ENCODE measurements at places on chromosomes 6 and 20.

- no peak for DNase-seq
These were observed 2.3 kb downstream of the NR2E1 start for GRCh38 chr6:108168090-108168463.

DNA sequence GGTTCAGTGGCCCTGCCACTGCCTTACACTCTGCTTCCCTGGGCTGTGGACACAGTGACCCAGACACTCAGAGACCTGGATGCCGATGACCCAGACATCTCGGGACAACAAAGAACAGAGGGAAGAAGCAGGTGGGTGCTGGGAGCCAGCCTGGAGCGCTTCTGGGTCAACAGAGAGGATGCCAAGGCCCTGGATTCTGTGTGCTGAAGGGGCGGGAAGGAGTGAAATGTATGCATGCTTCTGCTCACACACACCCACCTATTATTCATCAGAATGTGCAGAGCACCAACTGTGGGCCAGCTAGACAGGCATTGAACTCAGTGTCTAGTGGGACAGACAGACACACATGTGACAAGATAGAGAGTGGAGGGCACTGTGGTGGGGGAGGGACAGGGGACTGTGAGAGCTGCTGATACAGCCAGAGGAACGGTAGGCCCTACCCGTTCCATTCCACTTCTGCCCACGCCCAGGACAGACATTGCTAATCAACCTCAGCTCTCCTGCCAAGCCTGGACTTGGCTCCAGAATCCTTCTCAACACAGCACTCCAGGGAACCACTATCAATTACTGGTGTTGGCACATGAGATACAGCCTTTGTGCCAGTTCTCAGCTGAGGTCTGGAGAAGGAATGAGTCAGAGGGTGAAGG is 20.2 kb downstream of the KCNK15 start:
- DNase-seq = no peak

GRCh38 chr6:124371974-124372475 is 568.4 kb downstream of the NKAIN2 start:
- no peak for DNase-seq

GRCh38 chr6:163543321-163543720 is 128.8 kb downstream of the QKI start:
- DNase-seq = no peak

DNA sequence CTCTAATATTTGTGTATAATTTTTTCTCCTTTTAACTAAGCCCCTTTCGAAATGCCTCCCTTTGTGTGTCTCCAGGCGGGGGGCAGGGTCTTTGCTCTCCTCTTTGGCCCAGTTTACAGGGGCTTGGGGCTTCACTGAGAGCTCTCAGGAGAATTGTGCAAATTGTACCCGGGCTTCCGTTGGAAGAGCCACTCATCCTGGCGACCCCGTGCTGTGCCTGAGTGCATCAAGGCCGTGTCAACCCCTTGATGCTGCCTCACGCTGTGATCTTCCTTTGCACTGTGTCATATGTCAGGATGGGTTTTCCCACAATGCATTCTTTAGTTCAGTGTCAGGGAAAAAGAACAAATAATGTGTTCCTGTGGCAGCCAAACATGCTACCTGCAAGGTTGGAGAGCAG is 118.0 kb upstream of the POU3F2 start:
- DNase-seq = no peak

GRCh38 chr6:125019918-125020317 is 57.7 kb downstream of the RNF217 start:
- DNase-seq = no peak

GRCh38 chr20:57811374-57812020 is 101.7 kb upstream of the PMEPA1 start:
- DNase-seq = no peak

GRCh38 chr20:44856442-44856841 is 29.1 kb upstream of the YWHAB start:
- DNase-seq = no peak

DNA sequence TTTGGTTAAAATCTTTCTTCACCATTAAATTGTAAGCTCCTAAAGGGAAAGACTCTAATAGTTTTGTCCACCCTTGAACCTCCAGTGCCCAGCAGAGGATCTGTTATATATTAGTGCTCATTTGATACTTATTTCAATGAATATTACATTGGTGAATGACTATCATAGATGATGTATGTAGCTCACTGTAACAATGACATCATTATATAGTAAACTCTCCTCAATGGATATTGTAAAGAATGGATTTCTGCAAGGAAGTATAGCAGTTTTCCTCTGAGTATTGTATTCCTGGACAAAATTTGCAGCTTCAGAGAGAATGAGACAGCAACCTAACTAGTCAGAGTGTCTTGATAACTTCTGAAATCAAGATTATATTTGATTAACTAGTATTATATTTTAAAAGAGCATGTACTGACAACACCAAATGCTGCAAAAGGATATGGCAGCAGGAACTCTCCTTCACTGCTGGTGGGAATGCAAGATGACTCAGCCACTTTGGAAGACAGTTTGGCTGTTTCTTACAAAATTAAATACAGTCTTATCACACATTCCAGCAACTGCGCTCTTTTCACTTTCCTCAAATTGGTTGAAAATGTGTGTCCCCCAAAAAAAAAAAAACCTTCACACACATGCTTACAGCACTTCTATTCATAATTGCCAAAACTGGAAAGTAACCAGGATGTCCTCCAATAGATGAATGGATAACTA is 189.8 kb upstream of the OPRM1 start:
- peak; percentile 6 for DNase-seq

DNA sequence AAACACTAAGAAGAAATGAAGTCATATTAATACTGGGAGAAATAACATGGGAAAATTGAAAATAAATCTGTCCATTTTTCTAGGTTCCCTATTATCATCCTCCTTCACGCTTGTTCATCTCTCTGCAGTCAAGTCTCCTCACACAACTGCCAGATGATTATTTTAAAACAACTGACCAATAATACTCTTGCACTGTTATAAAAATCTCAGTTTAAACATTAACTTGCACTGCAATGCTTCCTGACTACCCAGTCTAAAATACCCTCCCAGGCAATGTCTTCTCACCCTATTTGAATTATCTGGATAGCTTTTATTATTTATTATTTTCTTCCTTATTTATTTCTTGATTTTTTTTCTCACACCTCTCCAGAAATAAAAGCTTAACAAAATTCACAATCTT is 5.7 kb downstream of the EYS start:
- DNase-seq = no peak
